ENCODE measurements at places on chromosomes 3 and 15.

GRCh38 chr3:104526901-104527401 is 839.8 kb upstream of the ALCAM start:
- DNase-seq, result no peak

DNA sequence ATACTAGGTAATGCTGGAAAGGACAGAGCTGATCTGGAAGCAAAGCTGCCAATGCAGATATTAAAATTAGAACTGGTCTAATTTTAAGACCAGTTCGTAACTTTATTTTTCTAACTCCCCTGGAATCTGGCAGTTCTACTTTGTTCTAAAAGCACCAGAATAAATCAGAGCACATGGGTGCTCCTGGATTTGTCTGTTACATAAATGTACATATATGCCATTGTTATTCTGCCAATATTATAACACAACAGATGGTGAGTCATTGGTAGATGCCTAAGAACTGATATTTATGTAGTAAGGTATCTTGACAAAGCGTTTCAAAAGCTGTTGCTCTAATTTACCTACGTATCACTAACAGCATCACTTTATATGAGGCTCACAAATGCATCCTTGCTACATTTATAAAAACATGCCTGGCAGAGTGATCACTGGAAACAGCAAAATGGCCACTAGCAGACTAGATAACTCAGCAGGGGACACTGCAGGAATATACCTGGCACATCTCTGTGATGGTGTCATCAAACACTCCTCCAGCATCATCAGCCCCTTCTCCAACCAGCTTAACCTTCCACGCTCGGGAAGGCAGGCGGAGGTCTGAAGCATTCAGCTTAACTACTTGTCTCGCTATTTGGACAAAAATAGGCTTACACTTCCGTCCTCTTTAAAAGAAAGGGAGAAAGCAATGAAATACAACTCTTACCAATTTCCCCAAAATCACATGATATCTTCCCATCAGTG is 26.2 kb downstream of the FBXL22 start:
- no peak for DNase-seq

GRCh38 chr3:168467115-168467714 is 371.5 kb upstream of the GOLIM4 start:
- peak; percentile 27 for DNase-seq

DNA sequence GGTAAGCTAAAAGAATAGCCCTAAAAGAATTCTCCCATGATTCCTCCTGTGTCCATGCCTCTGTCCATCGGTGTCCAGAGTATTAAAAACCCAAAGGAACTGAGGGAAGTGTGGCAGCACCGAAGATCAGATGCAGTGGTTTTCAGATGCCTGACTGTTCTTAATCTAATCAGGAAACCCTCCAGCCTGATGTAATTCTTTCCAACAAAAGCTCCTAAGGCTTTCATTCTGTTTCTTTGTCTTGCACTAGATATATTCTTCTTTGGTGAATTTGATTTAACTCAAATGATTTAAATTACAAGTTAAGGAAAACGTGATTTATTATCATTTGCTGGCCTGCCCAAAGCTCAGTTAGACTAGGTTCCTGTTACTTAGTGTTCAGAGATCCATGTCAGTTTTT is 71.2 kb downstream of the ARHGAP31 start:
- no peak for DNase-seq

GRCh38 chr3:18795078-18795477 is 353.2 kb upstream of the KCNH8 start:
- DNase-seq, result no peak

GRCh38 chr3:194928831-194929577 is 243.3 kb downstream of the FAM43A start:
- no peak for DNase-seq

DNA sequence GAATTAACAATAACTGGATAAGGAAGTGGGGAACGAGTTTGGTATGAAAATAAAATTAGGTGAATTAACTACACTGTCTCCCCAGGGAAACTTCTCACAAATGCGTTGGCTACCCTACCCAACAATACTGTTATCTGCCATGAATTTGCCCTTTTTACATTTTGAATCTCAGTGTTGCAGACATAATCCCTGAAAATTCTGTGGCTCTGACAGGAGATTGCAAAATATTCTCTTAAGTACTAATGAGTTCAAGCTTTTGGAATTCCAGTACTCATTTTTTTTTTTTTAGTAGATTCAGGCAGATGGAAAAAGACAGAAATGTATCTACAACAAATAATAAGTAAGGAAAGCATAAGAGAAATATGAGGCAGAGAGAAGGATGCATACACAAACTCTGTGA is 332.6 kb downstream of the LSAMP start:
- DNase-seq, result no peak

GRCh38 chr15:95304151-95304946 is 1026.2 kb upstream of the NR2F2 start:
- DNase-seq, result no peak

GRCh38 chr3:186598108-186598784 is 14.6 kb upstream of the AHSG start:
- no peak for DNase-seq

GRCh38 chr15:47652844-47653243 is 64.5 kb upstream of the SEMA6D start:
- DNase-seq, result no peak

DNA sequence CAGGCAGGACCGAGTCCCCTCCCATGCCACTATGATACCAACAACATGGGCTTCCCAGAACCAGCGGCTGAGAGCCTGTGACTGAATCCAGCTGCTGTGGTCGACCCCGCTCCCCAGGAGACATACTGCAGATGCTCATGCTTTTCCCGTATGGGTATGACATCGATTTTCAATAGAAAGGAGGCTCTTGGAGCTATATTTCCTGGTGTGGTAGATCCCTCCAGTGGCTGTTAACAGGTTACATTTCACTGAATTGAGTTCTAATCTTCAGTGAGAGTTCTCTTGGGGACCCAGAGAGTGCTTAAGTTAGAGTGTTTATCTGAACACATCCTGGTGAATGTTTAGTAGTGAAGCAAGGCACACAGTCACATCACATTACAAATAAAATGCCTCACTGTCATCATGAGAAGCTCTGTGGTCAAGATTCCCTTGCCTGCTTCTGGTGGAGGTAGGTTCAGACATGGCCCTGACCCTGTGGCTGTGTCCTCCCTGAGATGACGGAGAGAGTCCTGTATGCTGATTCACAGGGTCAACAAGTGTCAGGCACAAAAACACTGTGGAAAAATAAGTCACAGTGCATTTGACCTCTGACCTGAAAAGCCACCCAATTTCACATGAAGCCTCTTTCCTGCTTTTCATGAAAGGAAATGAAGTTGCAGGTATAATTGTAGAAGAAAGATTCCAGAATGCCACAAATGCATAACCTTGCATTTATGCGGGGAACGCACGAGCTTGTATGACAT is 110.9 kb downstream of the GABRG3 start:
- DNase-seq, result no peak

GRCh38 chr15:63163217-63163616 is 5.9 kb upstream of the RPS27L start:
- no peak for DNase-seq

DNA sequence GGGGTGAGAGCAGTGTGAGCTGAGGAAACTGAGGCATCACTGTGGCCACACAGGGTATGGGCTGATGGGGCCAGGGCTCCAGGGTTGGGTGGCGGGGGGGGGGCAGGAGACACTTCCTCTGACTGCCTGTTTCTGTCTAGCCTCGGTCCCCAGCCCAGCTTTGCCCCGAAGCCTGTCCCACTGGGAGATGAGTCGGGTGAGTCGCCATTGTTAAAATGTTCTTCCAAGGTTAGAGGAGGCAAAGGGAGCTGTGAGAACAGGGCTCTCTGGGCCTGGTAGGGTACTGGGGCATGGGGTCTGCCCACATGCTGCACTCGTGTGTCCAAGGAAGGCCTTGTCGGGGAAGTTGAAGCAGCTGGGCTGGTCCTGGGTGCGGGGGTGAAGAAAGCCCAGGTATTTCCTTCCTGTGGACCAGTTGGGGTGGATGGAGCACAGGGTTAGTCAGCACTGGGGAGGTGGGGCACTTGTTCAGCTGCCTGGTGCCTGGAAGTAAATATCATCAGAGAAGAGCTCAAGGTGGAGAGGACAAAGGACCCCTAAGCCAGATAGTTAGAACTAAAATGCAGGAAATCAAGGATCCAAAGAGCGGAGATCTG is 8.3 kb upstream of the JMJD7 start:
- no peak for DNase-seq

GRCh38 chr3:143885780-143886427 is 37.6 kb upstream of the SLC9A9 start:
- no peak for DNase-seq

DNA sequence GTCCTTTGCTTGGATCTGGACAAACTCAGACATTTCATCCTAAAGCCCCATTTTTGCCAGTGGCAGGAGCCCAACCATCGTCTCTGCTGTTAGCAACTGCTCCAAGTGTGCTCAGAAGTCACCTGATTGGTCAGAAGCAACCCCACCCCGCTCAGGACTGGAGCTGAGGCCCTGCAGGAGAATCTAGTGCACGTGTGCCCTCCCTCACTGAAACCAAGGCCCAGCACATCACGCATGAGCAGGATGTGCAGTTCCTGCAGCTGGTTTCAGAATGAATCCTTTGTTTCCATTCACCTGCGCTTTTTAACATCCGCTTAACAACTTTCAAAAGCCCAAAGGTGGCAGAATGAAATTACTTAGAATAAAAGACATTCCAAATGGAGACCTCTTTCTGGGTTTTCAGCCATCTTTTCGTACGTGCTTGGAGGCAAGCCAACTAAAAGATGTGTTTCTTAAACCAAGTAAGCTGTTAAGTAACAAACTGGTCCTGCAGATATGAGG is 81.2 kb downstream of the SRGAP3 start:
- DNase-seq, result no peak

DNA sequence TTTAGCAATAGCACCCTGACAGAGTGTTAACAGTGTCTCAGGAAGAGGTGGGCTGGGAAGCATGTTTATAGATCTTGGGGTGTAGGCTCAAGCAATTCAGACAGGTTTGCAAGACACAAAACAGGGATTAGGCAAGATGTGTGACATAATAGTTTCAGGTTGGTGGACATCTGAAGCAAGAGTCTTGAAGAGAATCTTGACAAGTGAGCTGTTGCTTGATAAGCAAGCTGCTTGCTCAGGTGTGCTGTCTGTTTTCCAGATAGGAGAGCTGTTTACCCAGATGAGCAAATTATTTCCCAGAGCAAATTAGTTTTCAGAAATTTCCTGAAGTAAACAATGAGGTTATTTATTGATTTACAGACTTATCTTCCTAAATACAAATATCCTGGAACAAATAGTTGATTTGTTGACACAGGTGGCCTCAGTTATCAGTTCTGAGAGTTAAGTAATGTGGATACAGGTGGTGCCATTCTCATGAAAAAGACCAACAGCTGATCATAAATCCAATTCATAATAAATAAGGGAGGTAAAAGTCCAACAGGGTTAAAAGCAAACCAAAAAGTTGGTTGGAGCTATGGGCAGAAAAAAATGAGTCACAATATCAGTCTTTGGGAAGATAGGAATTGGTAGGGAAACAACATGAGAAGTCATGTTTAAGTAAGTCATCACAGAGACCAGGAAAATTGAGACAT is 437.3 kb downstream of the TBL1XR1 start:
- DNase-seq, result no peak

DNA sequence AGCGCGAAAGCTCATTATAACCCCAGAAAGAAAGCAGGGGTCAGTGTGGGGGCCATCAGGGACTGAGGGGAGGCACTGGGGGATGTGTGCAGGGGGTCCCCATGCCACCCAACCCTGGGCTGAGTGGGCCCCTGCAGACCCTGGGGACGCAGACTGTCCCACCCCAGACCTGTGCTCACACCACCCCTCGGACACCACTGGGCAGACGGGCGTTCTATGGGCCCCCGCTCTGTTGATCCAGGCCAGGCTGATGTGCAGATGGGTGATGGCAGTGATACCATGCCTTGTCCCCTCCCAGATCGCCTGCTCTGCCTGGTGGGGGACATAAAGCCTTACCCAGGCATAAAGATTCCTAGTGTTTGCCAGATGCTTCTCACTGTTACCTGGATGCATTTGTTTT is 259.7 kb upstream of the TLE3 start:
- no peak for DNase-seq

GRCh38 chr15:42612367-42612912 is 37.0 kb downstream of the STARD9 start:
- DNase-seq, result no peak

- DNase-seq, result no peak
Observed at GRCh38 chr3:13487403-13487802, 7.3 kb downstream of the HDAC11 start.

Measured in left renal pelvis (tissue), 4 donors.